ENCODE measurements at places on chromosomes 11 and 22.

GRCh38 chr11:79744941-79745340, 304.1 kb upstream of the TENM4 start:
- DNase-seq = no peak

- DNase-seq = peak; percentile 83
These were observed 937 bp upstream of the EFEMP2 start for GRCh38 chr11:65873318-65874156.

DNA sequence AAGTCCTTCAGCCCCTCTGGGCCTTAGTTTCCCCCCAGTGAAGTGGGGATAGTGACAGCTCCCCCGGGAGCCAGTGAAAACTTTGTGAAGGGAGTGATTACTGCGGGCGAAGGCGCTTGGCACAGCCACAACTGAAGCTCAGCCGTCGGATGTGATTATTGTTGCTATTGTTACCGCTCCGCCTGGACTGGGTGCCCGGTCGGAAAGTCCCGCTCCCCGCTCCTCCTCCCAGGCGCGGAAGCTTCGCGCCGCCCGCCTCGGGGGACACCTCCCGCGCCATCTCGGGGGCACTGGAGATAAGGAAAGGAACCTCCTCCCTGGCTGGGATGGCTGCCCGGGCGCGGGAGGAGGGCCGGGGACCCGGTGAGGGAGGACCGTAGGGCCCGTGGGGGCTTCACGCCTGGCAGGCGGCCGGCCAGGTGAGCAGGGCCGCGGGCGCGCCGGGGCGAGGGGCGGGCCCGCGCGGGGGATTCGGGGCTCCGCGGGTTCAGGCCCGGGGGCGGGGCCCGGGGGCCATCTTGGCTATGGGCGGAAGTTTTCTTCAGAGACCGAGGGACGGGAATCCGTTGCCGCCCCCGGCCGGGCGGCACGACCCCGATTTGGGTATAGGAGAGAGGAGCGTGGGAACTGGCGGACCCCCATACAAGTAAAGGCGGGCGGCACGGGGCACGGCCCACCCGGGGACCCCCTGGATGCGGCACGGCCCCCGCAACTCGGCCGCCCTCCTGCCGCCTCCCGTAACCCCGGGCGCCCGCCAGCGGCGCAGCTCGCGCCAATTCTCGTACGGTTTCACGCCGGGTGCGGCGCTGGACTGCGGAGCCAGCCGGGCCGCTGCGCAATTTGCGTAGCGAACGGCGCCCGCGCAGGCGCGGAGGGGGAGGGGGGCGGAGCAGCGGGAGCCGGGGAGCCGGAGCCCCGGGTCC, at the start of gene GPR137:
GPR137 (plus strand) TSS at position 887 of the 923 bp plus-strand sequence. CDS start 677 bp downstream, outside the sequence.
- DNase-seq = no peak

DNA sequence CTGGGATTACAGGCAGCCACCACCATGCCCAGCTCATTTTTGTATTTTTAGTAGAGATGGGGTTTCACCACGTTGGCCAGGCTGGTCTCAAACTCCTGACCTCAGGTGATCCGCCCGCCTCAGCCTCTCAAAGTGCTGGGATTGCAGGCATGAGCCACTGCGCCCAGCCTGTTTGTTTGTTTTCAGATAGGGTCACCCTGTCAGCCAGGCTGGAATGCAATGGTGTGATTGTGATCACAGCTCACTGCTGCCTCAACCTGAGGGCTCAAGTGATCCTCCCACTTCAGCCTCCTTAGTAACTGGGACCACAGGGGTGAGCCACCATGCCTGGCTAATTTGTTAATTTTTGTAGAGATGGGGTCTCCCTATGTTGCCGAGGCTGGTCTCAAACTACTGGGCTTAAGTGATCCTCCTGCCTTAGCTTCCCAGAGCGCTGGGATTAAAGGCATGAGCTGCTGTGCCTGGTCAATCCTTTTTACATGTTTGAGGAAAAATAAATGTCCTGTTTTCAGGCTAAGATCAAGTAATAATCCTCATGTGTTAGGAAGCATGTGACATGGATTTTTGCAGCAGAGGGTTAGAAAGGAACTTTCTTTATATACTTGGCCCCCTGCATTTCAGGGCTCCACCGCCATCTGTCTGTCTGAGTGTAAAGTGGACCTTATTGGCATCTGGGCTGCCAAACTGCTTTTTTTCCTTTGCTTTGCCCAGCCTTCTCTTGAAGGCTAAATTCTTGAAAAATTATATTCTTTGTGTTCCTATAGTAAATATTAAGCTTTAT, 4.8 kb upstream of the SLC3A2 start:
- DNase-seq = no peak

GRCh38 chr11:71388637-71389235, 59.5 kb downstream of the DHCR7 start:
- DNase-seq = no peak

DNA sequence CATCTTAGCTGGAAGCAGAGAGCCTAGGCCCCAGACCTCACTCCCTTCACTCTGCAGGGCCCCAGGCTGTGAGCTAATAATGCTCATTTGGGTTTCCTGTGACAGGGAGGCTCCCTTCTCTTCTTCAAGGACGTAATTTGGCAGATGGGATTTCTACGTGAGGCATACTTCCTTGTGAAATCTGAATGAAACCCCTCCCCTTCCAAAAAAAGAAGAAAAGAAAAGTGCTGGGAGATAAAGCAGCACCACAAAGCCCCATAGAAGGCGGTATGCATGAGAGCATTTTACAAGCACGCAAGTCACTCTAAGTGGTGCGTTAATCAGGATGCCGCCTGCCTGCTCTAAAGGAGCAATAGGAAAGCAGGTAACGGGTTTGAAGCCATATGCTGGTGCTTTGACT, 5.7 kb downstream of the P2RX3 start:
- DNase-seq = no peak

- peak; percentile 74 for DNase-seq
These were observed at the start of the genes POLR2L and TSPAN4 for GRCh38 chr11:842370-843002. Gene POLR2L (minus strand): TSS chr11:842529. CDS start chr11:842508, 21 bp downstream. Gene TSPAN4 (plus strand): TSS chr11:842852. CDS start chr11:850305, 7,453 bp downstream.

- DNase-seq = no peak
These were observed 100.0 kb downstream of the NTM start for GRCh38 chr11:131470216-131470925.

DNA sequence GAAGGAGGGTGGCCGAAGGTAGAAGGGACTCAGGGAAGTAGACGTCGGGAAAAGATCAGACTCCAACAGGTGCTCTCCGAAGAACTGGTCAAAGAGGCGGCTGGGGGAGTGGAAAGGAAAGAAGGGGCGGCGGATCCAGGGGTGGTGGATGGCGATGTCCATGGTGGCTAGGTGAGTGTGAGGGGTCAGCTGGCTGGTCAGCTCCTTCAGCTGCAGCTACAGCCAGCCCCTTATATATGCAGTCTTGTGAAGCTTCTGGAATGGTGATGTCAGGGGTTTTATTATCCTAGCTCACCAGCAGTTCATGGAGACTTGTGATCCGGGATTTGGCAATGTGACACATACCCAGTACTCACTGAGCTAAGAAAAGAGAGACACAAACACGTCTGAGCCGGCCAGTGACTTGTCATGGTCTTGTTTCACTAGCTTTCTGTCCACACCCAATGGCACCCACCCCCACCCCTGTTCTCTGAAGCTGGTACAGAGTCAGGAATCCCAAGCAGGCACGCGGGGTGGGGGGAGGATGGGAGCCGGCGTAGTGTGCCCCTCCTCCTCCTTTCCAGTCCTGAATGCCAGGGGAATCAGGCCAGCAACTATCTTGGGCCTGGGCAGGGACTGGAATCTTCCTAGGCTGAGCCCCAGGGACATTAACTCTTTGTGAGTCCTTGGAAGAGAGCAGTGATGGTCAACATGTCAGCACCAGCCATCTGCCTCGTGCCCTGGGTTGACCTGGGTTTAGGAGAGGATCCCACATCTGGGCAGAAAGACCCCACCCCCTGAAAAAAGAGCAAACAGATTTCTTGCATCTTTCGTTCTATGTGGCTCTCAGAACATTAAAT, at the start of gene CRYAB:
CRYAB (minus strand) TSS at position 208 of the 839 bp plus-strand sequence; CDS start at position 162, 46 bp downstream.
- peak; percentile 72 for DNase-seq

- DNase-seq = no peak
These were observed 25.0 kb downstream of the KRTAP5-5 start for GRCh38 chr11:1654388-1655167.

- no peak for DNase-seq
These were observed 16.4 kb upstream of the RFPL3 start for GRCh38 chr22:32341122-32341740.

DNA sequence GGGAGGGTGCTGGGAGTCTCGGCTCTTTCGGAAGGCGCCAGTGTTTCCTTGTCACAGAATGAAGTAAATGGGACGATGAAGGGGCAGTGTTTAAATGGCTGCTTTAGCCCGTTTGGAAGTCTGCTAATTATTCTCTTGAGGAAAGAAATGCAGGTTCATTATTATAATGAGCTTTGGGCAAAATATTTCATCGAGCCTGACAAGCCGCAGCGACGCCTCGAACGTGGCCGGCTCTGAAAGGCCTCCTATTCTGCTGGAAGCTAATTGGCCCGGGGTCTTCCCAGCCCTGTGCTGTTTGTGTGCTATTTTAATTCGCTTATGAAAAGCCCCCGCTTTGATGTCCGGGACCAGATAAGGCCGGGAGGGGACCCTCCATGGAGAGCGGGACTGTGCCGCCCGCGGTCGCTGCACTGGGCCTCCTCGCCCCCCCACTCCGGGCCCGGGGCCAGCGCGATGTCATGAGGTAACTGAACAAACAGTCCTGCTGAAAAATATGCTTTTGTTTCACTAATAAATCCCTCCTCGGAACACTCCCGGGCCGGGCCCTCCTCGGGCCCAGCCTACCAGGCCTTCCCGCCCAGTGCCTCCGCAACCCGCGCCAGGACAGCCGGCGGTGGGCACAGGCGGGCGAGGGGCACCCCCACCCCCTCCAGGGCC, 78.4 kb downstream of the CDKN1C start:
- no peak for DNase-seq

- DNase-seq = no peak
These were observed 4.4 kb downstream of the MOGAT2 start for GRCh38 chr11:75721852-75722668.

DNA sequence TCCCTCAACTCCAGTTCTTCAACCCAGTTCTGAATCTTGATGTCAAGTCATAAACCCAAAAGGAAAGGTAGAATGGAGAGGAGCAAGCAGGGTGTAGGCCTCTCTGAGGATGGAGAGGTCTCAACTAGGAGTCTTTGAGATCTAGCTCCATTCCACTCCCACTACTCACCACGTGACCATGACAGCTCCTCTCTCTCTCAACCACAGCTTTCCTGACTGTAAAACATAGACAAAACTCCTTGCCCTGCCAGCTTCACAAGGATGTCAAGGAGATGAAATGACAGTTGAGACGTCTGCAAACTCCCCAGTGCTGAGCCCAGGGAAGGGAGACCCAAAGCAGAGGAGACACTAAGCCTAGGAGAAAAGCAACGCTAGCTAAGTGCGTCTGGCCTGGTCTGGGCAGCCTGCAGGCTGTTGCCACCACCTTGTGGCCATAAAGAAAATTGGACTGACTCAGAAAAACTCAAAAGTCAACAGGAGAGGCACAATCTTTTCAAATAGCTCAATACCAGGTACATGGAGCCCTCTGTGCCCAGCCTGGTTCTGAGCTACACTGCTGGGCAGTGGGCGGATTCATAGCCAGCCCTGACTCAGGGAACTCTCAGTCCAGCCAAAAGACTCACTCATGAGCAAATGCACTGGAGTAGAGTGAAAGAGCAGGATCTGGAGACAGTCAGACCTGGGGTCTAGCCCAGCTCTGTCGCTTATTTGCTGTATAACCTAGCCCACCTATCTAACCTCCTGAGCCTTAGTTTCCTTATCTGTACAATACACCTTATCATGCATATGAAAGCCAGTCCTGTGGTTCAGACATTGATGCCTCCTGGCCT, 3.4 kb downstream of the CLPB start:
- DNase-seq = no peak

DNA sequence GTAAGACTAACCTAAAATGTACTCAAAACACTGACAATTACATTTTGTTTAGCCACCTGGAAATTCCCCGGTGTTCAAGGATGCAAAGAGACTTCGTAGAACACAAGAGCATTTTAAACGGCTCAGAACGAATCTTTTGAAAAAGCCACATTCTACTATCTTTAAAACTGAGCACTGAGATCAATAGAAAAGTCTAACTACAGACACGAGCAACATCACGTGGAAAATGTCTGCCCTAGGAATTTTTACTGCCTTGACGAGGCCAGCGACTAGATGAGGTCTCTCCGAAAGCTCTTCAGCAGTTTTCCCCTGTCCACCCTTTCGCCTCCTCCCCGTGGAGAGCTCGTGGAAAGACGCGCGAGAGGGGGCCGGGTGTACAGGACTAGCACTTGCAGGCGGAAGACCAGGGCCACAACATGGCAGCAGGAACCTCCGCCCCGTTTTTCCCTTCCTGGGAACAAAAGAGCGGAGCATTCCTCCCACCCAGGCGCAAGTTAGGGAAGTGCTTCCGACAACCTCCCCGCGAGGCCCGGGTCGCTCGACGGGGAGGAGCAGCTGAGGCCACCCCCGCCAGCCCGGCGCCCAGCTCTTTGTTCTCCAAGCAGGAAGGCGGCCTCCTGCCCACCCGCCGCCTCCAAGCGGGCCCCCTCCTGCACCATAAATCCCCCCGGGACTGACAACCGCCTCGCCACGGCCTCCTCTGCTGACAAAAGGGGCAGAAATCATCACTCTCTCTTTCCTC, 1.1 kb downstream of the EIF4G2 start:
- DNase-seq = peak; percentile 8

DNA sequence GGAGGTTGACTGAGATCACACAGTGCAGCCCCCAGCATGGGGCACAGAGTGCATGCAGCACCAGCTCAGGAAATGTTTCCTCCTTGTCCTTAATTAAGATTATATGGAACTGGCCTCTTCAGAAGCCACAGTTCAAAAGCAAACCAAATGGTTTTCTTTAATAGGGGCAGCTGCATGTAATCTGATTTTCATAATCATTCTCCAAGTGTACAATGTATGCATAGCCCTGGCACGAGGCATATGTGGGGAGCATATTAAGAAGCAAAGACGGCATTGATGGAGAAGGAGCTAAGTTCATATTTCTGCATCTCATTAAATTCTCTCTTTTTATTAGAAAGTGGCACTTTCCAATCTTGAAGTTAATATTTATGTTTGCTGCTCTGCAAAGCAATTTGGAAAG, 9.9 kb upstream of the PARVB start:
- no peak for DNase-seq

GRCh38 chr11:60868682-60869450, 1.5 kb downstream of the ZP1 start:
- DNase-seq = no peak

GRCh38 chr22:50148991-50149721, 21.4 kb upstream of the PANX2 start:
- DNase-seq = no peak

GRCh38 chr11:117654281-117655255, 142.4 kb downstream of the DSCAML1 start:
- DNase-seq = no peak

DNA sequence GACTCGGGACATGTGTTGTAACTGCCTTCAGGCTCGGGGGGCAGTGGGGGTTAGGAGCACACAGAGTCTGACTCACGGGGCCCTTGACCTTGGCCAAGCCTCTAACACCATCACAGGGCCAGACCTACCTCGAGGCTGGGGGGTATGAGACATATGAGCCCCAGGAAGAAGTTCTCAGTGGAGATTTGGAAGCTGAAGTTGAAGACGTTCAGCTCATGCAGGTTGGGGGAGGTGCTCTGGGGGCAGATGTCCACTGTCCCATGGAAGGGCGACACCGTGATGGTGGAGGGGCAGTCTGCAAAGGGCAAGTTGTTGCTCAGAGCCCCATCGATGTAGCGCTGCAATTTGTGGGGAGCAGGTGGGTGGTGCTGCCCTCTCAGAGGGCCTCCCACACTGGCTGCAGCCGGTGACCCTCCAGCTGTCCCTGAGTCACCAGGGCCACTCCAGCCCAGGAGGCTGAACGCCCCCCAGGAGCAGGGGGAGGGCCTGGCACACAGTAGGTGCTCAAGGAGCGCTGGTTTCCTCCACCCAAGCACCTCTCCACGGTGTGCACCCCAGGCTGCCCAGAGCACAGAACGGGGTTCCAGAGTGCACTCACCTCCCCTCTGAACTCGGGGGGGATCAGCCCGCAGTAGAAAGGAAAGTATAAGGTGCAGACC, 2.5 kb downstream of the PNPLA5 start:
- no peak for DNase-seq
